ENCODE measurements at places on chromosomes 7 and 10.

- DNase-seq, result no peak
These were observed 17.5 kb downstream of the RCC1L start for GRCh38 chr7:75055830-75056772.

GRCh38 chr10:7388602-7389001 lies 22.2 kb downstream of the SFMBT2 start:
- no peak for DNase-seq

GRCh38 chr7:152762056-152762455 lies 2.5 kb downstream of the ACTR3B start:
- no peak for DNase-seq

GRCh38 chr10:114281461-114281860 lies 42.4 kb downstream of the VWA2 start:
- DNase-seq, result no peak

DNA sequence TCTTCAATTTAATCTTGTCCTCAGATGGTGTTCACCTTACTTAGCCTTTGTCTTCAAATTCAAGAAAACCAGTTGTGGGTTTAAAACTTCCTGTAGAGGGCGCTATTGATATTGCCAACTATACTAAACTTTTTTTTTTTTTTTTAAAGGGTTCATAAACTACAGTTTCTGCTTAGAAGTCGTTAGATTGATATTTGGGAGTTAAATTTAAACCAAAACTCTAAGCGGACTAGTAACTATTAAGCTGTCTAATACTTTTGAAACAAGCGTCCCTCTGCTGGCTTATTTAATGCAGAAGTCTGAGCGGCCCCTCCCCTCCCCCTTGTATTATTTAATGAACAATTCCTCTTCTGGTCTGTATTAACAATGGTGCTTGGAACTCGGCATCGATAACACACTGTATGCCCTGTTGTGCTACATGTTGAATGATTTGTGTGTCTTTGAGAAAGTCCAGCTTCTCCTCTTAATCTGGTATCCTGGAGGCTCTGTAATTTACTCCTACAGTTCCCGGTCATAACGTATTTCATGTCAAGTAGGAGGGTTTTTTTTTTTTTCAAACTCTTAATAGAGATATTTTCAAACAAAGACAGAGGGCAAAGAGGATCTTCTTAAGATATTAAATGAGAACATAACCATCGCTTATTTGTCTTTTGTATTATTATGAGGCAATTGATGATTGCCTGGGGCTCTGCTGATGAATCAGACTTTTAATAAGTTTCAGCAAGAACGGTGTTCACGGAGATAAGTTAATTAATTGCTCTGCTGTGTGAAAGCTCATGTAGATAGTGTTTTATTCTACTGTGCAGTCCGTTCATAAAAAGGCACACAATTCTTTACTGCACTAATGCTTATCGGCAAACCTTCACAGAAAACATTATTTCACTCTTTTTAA lies 22.6 kb upstream of the CREB5 start:
- DNase-seq, result no peak

DNA sequence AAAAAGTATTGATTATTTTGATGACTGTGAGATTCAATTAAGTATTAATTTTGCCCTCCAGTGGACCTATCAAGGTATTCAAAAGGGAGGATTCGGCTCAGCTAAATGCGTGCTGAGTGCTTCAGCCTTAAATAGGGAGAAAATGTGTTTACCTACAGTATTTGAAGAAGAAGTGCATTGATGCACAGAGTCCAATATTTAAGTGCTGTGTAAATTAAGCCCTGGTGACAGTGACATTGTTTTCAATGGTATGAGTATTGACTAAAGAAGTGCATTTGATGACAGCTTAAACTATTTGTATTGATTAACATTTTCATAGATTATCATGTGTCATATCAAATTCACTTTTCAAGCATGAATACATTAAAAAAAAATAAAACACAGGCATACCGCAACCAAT lies 106.6 kb downstream of the POU6F2 start:
- no peak for DNase-seq

DNA sequence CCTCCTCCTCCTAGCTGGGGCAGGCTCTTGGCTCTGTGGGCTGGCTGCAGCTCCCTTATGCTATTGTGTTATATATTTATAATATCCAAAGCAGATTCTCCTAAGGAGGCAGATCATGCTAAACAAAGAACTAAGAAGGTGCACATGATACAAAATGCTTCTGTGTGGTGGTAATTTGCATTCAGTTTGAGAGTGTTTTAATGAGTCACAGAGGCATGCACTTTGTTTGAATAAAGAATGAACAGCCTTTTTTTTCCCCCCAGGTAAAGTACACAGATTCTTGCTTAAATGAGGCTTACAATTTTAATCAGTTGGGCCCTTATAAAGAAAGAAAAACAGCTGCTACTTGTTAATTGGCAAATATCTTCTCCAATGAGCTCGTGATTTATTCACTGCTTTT lies 95.0 kb downstream of the FANK1 start:
- no peak for DNase-seq

DNA sequence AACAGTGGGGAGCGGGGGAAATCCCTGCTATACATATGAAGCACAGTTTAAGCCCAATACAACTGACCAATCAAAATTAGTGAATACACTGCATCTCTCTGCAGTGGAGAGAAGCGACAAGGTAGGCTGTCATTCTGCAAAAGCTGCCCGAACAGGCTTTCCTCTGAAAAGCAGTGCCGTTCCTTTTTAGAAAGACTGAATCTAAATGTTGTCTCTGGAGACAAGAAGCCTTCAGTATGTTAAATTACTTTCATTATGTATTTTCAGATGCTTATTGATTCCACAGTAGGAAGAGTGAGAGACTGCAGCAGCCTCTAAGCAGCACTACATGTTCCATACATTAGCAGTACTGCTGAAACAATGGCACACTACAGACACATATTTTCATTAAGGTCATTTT lies at the start of gene GPR22:
TSS of gene GPR22 (plus strand) at position 129 of the 400 bp plus-strand sequence. CDS start 4,004 bp downstream, outside the sequence.
- DNase-seq, result no peak

DNA sequence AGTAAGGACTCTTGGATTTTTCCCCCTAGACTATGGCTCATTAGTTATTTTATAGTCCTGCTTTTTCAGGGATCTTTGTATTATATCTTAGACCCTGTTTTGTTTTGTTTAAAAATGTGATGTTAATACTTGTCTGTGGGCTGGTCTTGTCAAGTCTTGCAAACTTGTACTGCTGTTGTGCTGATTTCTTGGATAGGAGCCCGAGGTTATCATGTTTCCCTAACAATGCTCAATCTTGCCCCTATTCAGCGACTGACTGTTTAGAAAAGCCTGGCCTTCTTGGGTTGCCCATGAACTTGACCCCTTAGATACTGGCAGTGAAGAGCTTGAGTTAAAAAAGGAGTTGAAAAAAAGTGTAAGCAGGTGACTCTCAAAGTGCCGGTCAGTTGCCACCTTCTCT lies 115.7 kb downstream of the KIAA1217 start:
- DNase-seq, result no peak

GRCh38 chr10:22252801-22253579 lies 35.2 kb upstream of the EBLN1 start:
- DNase-seq, result no peak

- no peak for DNase-seq
These were observed 65.7 kb downstream of the VSTM4 start for GRCh38 chr10:49049660-49050059.

DNA sequence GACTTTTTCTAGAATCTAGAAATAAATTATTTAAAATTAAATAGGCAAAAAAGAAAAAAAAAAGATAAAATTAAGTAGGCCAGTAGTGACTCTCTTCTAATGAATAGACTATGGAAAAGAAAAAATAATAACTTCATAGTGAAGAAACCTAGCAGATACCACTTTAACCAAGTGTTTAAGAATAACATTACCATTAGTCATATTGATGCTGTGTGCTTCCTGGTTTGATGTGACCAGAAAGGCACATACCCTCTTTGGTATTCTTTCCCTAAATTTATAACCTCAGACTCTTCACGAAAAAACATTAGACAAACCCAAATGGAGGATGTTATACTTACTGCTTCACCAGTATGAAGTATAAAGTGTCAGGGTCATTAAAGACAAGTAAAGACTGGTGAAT lies 42.6 kb downstream of the KIF20B start:
- DNase-seq, result no peak

DNA sequence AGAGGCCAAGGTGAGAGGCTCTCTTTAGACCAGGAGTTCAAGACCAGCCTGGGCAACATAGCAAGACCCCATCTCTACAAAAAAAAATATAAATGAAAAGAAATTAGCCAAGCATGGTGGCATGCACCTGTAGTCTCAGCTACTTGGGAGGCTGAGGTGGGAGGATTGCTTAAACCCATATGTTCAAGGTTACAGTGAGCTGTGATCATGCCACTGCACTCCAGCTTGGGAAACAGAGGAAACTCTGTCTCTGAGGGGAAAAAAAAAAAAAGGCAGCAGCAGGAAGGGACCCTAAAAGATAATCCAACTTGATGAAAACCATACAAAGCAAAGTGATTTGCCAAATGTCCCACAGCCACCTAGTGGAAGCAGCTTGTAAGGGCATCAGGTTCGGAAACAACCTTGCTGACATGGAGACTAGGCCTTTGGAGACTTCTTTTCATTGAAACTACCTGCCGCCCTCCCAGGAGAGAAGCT lies 15.6 kb upstream of the PBLD start:
- DNase-seq, result no peak

- no peak for DNase-seq
These were observed 128.9 kb downstream of the AMPH start for GRCh38 chr7:38502289-38502688.

DNA sequence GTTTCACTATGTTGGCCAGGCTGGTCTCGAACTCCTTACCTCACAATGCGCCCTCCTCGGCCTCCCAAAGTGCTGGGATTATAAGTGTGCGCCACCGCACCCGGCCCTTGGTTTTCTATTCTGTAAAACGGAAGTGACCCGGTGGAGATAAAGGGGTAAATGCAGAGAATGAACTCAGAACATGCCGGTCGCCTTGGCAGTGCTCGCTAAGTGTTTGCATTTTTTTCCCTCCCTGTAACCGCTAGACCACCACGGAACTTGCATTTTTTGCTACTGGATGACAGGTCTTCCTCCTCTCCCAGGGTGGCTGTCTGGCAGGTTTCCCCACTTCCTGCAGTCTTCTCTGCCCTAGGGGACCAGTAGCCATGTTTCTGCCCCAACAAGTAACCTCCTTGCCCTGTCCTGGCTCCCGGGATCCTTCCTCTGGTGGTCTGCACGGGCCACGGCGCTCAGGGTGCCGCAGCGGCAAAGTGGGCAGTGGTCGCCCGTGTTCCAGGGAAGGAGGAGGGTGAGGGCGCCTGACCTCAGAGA lies 18.8 kb upstream of the GNA12 start:
- no peak for DNase-seq

GRCh38 chr10:33073641-33074415 lies 115.8 kb upstream of the ITGB1 start:
- DNase-seq, result no peak

DNA sequence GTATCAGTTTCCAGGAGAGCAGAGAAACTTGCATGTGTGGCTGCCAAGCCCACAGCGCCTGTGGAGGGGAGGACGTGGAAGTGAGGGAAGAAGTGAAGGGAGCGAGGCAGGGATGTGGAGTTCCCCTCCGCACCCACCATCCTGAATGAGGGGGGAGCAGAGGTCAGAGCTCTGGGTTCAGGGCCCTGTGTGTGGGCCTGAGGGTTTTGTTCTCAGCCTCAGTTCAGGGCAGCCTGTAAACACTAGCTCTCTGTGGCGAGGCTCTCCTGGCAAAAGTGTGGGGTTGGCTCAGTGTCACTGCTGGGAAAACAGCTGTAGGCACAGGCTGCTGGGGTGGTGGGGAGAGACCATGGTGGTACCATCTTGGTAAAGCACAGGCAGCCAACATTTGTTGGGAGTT lies 108.4 kb downstream of the C10orf105 start:
- no peak for DNase-seq

DNA sequence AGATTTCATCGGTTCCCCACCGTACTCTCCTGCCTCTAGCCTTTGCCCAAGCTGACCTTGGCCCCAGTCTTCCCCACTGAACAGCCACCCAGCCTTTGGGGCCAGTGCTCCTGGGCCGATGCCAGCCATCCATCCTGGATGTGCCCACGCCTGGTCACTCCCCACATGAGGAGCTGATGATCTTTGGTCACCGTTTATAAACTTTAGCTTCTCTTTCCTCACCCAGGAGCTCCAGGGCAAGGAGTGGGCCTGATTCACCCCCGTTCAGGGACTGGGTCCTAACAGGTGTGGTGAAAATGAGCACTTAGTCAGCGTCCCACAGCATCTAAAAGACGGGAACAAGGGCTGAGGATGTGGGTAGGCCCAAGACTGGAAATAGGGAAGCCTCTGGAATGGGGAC lies 22.9 kb downstream of the GTF2IRD1 start:
- no peak for DNase-seq

- DNase-seq, result no peak
These were observed 519 bp downstream of the PITRM1 start for GRCh38 chr10:3172081-3172445.

DNA sequence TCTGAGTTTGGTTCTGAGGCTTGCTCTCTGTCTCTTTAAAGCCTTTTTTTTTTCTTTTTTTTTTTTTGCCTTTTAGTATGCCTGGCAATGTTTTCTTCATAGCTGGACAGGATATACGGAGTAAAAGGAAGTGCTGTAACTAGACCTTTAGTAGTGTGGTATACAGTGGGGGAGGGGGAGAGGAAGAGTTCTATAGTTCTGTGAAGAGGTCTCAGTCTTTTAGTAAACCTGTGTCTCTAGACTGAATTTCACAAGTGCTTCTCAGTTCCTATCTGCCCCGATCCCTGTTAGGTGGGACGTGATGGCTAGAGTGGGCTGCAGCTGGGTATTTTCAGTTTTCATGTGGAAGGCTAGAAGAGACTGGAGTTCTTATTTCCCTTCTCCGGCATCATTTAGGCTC lies 3.1 kb upstream of the ABCC2 start:
- DNase-seq, result no peak

GRCh38 chr10:103678178-103678526 lies 177.2 kb downstream of the SH3PXD2A start:
- DNase-seq, result no peak

DNA sequence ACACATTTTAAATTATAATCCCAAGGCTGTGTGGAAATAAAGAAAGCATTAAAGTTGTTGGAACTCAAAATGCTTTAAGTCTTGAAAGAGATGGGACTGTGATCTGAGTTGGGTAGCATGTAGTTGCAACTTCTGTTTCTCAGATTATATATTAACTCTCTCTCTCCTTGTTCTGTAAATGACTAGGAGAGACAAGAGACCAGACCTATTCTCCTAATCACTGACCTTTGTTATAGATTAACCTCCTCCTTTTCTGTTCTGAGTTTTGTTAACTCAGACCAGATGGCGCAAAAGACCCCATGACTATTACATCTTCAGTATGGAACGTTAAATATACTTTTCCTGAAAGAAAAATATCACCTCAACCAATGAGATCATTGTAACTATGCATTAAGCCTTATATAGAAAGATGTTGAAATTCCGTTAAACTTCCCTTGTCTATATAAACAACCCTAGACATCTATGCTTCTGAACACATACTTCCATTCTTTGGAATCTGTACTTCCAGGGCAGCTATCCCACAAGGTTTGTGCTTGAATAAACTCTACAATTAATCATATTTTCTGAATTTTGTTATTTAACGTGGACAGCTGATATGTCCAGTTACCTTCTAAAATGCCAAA lies 143.5 kb upstream of the TRIM24 start:
- no peak for DNase-seq
